ENCODE measurements at places on chromosomes 3 and 15. TPM values are rescaled to one million over a fixed set of nuclear protein-coding genes. Genes with fewer than 3 reads are reported as not detected.

GRCh38 chr3:2861920-2862319, 248.3 kb downstream of the IL5RA start:
- no peak for DNase-seq
- H3K27ac ChIP-seq, result no peak overlapping the region
- H3K4me3 ChIP-seq, result no peak overlapping the region
- H3K36me3 ChIP-seq, result no peaks in the 10 kb centered on the region
- H3K27me3 ChIP-seq, result no peaks in the 10 kb centered on the region

- H3K4me1 ChIP-seq, result peaks cover 3% of the 10 kb centered on the region
- H3K36me3 ChIP-seq, result no peaks in the 10 kb centered on the region
- no peak overlapping the region for H3K27ac ChIP-seq
- DNase-seq, result no peak
- no peaks in the 10 kb centered on the region for H3K27me3 ChIP-seq
Measured at GRCh38 chr3:177710506-177710905, 513.2 kb upstream of the TBL1XR1 start.

DNA sequence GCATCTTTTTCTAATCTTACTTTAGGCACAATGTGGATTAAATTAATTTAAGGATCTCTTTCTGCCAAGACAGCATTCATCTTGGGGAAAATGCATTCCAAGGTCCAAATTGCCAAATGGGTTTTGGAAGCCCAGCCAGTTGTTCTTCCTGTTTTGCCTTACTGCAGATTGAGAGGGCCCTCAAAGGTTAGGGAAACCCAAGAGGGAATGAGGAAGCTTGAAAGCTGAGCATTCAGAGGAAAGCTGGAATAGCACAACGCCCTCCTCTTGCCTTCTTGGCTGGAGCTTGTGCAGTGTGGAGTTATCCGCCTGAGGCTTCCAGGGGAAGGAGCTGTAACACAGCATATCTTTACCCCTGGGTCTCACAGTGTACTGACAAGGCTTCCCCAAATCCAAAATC, 18.2 kb upstream of the SACM1L start:
- H3K27ac ChIP-seq, result no peak overlapping the region
- H3K4me3 ChIP-seq, result no peak overlapping the region
- H3K27me3 ChIP-seq, result no peaks in the 10 kb centered on the region
- DNase-seq, result peak; percentile 85
- peaks cover 38% of the 10 kb centered on the region for H3K4me1 ChIP-seq

GRCh38 chr3:38031022-38031994, 1.9 kb upstream of the PLCD1 start:
- peaks cover 22% of the 10 kb centered on the region for H3K4me1 ChIP-seq
- peak overlapping the region; percentile 23 for H3K4me3 ChIP-seq
- peak overlapping the region; percentile 72 for H3K27ac ChIP-seq
- no peaks in the 10 kb centered on the region for H3K36me3 ChIP-seq
- peak; percentile 96 for DNase-seq

- peak; percentile 22 for DNase-seq
- no peak overlapping the region for H3K4me3 ChIP-seq
- H3K4me1 ChIP-seq, result peaks cover 4% of the 10 kb centered on the region
- no peak overlapping the region for H3K27ac ChIP-seq
- peaks cover 29% of the 10 kb centered on the region for H3K27me3 ChIP-seq
Measured at GRCh38 chr15:72178976-72179585, 18.5 kb downstream of the GRAMD2A start.

The SCN11A gene
- total RNA-seq, result under 0.01 TPM

DNA sequence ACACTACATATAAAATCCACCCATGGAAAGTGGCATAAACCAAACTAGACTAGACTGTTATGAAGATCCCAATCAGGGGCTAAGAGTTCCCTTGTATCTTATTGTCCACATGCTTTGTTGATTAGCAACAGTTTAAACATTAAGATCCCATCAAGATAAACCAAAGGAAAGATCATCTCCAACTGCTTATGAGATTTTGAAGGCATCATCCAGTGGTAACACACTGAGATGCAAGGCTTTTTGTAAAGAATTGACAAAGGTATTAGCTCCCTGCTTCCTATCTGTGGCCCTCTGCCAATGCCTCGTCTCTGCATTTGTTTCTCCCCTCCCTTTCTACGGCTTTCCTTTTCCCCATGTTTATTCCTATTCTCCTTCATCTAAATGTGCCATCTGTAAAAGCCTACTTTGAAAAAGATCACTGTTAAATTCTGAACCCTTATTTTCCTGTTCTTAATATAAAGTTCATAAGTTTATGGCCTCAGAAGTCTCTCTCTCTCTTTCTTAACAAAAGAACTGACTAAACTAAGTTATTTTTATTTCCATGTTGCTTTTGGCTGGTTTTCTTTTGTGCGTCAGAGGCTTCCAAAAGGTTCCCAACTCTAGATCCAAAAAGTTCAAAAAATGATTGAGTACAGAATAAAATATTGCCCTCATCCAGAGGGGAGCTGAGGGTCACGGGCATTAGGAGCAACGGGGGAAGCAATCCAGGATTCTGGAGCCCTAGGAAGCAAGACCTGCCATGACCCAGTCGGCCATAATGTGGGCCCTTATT, 5.5 kb downstream of the PLD1 start:
- no peak overlapping the region for H3K4me3 ChIP-seq
- H3K27me3 ChIP-seq, result no peaks in the 10 kb centered on the region
- H3K36me3 ChIP-seq, result no peaks in the 10 kb centered on the region
- peak overlapping the region; percentile 97 for H3K27ac ChIP-seq
- peak; percentile 47 for DNase-seq

The CPNE9 gene
- not detected for total RNA-seq

Measured in osteoblast (primary cell).